ENCODE measurements at places on chromosomes 3 and 15.

DNA sequence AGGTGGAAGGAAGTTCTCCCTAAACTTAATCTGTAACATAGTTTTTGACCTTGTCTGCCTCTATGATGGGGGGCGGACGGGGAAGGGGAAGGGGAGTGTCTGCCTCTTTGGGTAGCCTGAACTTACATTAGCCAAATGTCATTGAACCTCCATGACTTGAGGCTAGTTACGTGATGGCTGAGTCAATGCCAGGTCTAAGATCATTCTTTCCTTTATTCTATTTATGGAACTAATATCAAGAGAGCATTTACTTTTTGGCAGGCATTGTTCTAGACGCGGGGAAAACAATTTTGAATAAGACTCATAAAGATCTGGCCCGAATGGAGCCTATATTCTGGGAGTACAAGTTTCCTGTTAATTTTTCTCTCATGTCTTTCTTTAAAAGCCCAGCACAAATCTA is 340.7 kb upstream of the C2CD4B start:
- DNase-seq: no peak

GRCh38 chr15:34122771-34123183 is 20.9 kb downstream of the PGBD4 start:
- DNase-seq: no peak

- DNase-seq: peak; percentile 42
Measured at GRCh38 chr15:37880009-37880834, 54.2 kb upstream of the TMCO5A start.

- no peak for DNase-seq
Measured at GRCh38 chr15:74648051-74648842, 32.6 kb downstream of the CLK3 start.

DNA sequence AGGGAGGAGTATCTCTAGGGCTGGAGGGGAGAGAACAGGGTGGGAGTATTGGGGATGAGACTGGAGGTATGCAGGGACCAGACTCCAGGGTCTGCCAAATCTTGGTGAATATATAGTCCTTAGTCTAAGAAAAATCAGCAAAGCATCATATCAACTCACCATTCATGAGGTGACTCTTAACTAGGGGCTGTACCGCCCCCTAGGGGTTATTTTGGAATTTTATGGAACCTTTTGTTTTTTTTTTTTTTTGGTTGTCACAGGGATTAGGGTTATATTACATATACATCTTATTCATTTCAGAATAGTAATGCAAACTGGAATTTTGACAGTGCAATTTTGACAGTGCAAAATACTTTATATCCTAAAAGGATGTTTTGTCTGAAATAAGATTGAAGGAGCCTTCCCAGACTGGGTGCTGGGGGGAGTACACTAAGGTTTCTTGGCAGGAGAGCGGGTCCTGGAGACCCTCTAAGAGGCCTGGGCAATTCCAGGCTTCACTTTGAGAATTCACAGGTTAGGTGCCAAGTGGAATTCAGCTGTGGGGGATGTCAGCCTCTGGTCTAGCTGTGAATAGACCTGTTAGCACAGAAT is 7.5 kb downstream of the CMTM7 start:
- DNase-seq: peak; percentile 81

DNA sequence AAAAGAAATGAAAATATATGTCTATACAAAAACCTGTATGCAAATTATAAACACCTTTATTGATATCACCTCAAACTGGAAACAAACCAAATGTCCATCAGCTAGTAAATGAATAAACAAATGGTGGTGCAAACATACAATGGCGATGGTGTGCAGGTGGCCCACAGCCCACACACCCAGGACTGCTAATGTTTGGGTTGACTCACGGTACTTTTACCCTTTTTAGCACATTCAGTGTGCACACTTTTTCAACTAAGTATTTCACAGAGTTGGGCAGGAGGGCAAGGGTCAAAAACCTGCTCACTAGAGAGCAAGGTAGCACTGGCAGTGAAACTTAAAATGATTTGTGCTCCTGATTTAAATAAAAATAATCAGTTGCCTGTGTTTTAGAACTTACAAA is 123.1 kb upstream of the BHLHE40 start:
- no peak for DNase-seq

DNA sequence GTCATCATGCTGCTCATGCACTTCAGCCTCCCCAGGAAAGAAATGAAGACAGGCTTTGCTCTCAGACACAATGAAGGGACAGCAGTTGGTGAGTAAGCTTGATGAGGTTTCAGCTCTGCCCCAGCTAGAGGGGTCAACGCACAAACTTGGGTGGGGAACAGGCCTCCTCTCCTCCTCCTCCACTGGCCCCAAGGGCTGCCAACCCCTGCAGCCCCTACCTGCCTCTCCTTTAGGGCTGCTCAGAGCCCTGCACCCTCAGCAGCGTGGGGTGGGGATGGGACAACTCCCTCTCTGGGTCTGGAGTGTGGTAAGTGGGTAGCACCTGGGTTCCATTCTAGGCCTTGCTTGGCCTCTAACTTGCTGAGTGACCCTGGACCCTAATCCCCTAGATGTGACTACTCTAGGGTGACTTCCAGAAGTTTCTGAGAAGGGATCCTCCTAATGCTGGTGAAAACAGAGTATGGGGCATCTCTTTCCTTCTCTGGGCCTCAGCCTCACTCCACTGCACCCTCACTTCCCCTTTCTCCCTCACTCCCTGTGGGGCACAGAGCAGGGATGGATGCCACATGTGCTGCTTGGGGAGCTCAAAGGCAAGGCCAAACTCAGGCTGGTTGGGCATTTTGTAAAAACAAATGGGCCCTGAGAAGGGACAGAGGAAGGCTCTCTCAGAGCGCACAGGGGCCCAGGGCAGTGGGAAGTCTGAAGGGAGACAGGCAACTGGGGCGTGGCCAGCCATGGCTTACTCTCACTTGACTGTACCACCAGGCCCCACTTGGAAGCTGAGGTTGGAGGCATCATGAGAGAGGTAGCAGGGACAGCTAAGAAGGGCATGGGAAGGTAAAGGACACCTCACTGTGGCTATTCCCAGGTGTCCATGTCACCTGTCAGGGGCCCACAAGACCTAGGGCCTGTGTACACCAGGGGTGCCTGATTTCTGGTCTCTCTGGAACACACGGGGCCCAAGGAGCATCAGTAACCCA is 64.0 kb downstream of the SYNM start:
- no peak for DNase-seq

GRCh38 chr3:184341925-184342324 is 4.5 kb downstream of the FAM131A start:
- DNase-seq: no peak

- DNase-seq: no peak
Measured at GRCh38 chr3:30393079-30393478, 213.3 kb upstream of the TGFBR2 start.

GRCh38 chr3:170330366-170330765 is 27.1 kb upstream of the SKIL start:
- no peak for DNase-seq

- DNase-seq: peak; percentile 29
Measured at GRCh38 chr15:68815598-68815997, 5.1 kb downstream of the ANP32A start.

- no peak for DNase-seq
Measured at GRCh38 chr3:113151461-113152031, 59.8 kb upstream of the BOC start.

DNA sequence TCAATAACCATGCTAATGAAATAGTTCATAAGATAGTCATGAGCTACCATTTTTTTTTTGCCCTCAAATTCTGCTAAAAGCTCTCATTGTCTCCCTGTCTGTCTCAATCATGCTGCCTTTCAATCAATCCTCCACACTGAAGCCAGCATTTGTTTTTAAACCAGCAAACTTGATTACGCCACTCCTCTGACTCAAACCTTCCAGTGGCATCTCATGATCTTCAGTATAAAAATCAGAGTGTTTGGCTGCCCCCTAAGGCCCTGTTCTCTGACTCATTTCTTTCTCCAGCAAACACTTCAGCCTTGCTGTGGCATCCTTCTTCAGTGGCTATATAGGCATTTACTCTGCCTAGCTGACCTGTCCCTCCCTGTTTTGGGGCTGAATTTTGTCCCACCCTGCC is 36.0 kb upstream of the EOMES start:
- DNase-seq: no peak
